Articular chondrocyte of knee joint (primary cell): ENCODE measurements at places on chromosomes 4 and X. TPM values are rescaled to one million over a fixed set of nuclear protein-coding genes. Genes with fewer than 3 reads are reported as not detected.

PABPC1L2B gene
- total RNA-seq = not detected in 2 replicates

MEPE gene
- not detected in 2 replicates for total RNA-seq

ATP2B3 gene
- total RNA-seq = under 0.01 and 0.32 TPM in 2 replicates

KLHL13 gene
- total RNA-seq = 58.0 and 87.8 TPM in 2 replicates

SH3D19 gene
- 106 and 125 TPM in 2 replicates for total RNA-seq

CFI gene
- total RNA-seq = 25.5 and 59.7 TPM in 2 replicates

AFAP1 gene
- 56.3 and 59.7 TPM in 2 replicates for total RNA-seq

TMEM129 gene
- 22.2 and 22.5 TPM in 2 replicates for total RNA-seq

ATP1B4 gene
- total RNA-seq = not detected in 2 replicates

DEFB131A gene
- not detected in 2 replicates for total RNA-seq

NHS gene
- 6.1 and 8.1 TPM in 2 replicates for total RNA-seq

FAM200B gene
- total RNA-seq = 27.8 and 33.7 TPM in 2 replicates

PDE5A gene
- 115 and 186 TPM in 2 replicates for total RNA-seq

DCAF12L2 gene
- 0.11 and 0.78 TPM in 2 replicates for total RNA-seq

ARX gene
- total RNA-seq = not detected in 2 replicates

GAB3 gene
- total RNA-seq = 0.86 and 3.8 TPM in 2 replicates

GABRB1 gene
- total RNA-seq = 0.91 and 1.4 TPM in 2 replicates

XAGE1A gene
- total RNA-seq = not detected in 2 replicates

DRP2 gene
- 0.13 and 0.22 TPM in 2 replicates for total RNA-seq

CMC4 gene
- 12.9 and 16.4 TPM in 2 replicates for total RNA-seq

NEXMIF gene
- 0.32 and 0.39 TPM in 2 replicates for total RNA-seq

DGAT2L6 gene
- total RNA-seq = not detected in 2 replicates

ASB11 gene
- not detected in 2 replicates for total RNA-seq

PLXNB3 gene
- total RNA-seq = 4.7 and 5.0 TPM in 2 replicates

GATA1 gene
- not detected in 2 replicates for total RNA-seq

DCX gene
- under 0.01 TPM in 1 of 2 replicates, not detected in the other for total RNA-seq

USP38 gene
- 27.2 and 28.2 TPM in 2 replicates for total RNA-seq

PNMA6F gene
- not detected in 2 replicates for total RNA-seq

OTC gene
- not detected in 2 replicates for total RNA-seq

GC gene
- not detected in 2 replicates for total RNA-seq

FGFBP1 gene
- not detected in 2 replicates for total RNA-seq

PNCK gene
- 0.39 and 0.65 TPM in 2 replicates for total RNA-seq

PDCL2 gene
- not detected in 2 replicates for total RNA-seq

CPLX1 gene
- total RNA-seq = 0.13 TPM in 1 of 2 replicates, not detected in the other

RHOXF1 gene
- total RNA-seq = not detected in 2 replicates

MSANTD1 gene
- 0.65 TPM in 2 replicates for total RNA-seq

TRAM1L1 gene
- 6.2 and 7.6 TPM in 2 replicates for total RNA-seq

VCX3B gene
- total RNA-seq = not detected in 2 replicates

VSIG1 gene
- total RNA-seq = under 0.01 TPM in 2 replicates
